ENCODE measurements at places on chromosomes 7 and 10.
A peak's percentile ranks its signal among the peaks of the same experiment; 100 is the strongest.

GRCh38 chr7:44386139-44386913, 60.9 kb upstream of the CAMK2B start:
- no peak for DNase-seq

DNA sequence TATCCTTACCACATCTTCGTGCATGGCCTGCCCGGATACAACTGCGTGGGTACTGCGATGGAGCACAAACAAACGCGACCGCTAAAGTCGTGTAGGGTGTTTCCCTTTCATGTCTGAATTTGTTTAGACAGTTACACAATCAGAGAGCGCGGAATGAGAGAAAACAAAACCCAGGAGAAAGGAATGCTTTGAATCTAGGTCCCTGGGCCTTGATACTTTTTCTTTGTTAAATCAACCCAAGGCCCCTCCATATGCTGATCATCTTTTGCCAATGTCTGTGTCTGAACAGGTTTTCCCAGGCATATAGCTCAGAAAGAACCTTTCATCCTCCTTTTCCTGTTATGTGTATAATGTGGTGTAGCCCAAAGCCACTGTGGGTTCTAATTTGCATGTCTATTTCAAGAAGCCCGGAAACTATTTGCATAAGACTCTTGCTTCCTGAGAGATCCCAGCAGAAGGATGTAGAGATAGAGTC, 145.8 kb downstream of the FRMD4A start:
- peak; percentile 29 for DNase-seq

DNA sequence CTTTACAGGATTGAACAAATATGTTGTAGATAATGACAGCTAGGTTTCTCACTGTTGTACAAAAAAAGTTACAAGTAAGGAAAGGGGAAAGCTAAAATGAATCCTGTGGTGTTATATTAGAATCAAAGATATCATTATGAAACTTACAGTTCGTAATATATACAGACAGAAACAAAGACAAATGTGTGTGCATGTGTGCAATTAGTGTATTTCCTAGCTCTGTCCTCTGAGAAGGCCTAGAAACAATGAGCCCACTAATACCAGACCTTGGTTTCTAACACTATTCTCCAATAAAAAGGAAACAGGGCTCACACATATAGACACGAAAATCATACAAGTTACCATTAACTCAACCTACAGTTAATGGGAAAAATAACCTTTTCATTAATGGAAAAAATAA, 8.0 kb downstream of the KDM7A start:
- no peak for DNase-seq

DNA sequence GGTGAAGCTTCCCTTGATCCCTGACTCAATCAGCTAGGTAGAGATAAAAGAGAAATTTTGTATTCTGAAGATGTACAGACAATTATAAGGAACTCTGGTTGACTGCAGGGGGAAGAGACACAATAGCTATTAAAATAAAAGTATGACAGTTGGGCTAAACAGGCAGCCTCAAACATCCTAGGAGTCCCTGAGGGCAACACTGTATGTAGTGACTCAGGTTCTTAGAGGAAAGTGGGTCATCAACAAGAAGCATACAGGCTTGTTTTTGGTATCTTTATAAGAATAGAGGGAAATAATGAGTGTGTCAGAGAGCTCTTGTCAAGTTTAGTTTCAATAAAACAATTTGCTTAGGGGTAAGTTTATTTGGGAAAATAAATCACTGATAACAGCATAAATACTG, 150.3 kb downstream of the AUTS2 start:
- DNase-seq: no peak

- peak; percentile 19 for DNase-seq
Measured at GRCh38 chr10:89153116-89153515, 54.0 kb downstream of the CH25H start.

DNA sequence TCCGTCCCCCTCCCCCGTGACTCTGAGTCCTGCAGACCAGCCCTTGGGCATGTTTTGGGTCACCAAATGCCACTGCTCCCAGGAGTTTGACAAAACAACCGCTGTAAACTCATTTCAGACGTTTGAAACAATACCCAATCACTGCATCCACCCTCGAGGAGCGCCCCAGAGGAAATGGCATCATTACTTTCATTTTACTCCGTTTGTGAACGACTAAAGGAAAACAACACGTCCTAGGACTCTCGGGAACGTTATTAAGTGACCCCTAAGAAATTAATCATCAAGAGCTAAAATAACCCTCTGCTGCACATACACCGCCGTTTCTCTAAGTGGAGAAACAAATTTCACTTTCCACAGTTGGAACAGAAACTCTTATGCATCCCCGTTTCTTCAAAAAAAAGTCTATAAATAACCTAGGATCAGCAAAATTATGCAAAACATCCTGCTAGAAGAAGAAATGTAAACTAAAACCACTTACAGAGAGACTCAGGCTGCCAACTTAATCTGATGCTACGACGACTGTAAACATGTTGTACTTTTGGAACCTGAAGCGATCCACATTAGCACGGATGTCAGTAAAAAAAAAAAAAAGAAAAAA, 109.9 kb upstream of the EFCAB10 start:
- DNase-seq: no peak

DNA sequence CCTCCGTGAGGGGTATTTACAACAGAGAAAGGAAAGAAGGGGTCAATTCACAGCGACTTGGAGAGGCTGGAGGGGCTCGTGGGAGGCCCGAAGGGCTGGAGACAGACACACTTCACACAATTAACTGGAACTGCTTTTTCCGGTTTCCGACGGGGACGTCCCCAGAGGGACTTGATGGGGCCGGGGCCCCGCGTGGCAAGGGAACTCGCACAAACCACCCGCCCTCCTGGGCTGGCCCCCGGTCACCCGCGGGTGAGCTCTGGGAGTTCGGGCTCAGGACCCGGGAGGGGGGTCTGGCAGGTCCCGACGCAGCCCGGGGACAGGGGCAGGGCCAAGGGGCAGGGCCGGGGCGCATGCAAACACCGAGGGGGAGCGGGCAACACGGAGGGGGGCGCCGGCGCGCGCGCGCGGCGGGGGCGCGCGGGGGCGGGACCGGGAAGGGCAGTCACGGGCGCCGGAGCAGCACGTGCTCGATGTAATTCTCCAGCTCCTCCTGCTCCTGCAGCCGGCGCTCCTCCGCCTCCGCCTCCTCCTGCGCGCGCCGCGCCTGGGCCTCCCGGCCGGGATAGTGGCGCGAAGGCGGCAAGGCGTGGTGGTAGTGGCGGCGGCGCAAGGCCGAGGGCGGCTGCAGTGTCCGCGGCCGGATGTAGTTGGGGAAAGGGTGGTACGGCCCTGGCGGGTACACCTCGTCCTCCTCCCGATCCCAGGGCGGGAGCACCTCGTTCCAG, 2.7 kb downstream of the VGF start:
- peak; percentile 34 for DNase-seq

- DNase-seq: no peak
Measured at GRCh38 chr10:120632047-120632446, 175.0 kb downstream of the PLPP4 start.

GRCh38 chr7:50834031-50834535, 51.4 kb upstream of the GRB10 start:
- no peak for DNase-seq

DNA sequence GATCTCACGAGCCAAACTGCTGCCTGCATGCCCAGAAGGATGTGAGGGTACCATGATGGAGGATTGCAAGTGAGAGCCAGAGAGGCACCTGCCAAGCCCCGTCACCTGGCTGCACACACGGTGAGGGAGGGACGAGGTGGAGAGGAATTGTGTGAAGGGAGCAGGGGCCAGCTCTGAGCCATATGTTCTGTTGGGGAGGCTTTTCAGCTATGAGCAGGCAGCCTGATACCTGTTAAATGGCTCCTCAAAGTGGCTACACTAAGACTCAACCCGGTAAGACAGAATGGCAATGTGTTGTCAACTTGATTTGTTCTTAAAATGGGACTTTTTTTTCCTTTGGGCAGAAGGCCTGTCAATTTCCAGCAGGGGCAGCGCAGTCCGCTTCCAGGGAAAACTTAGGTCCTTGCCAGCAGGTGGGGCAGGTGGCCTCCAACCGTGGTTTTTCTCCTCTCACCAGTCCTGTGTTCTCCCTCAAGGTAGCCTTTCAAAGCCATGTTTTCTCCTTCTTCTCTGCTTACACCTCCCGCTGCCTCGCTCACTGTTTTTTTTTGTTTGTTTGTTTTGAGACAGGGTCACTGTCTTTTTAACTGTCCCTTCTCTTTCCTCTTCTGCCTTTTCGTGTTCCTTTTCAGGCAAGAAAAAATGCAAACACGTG, 57.7 kb upstream of the ZNRF2 start:
- no peak for DNase-seq

- peak; percentile 8 for DNase-seq
Measured at GRCh38 chr10:50990568-50991455, 83.5 kb upstream of the PRKG1 start.

- peak; percentile 62 for DNase-seq
Measured at GRCh38 chr10:24958091-24958720, 5.8 kb upstream of the PRTFDC1 start.

GRCh38 chr10:71281646-71282322, 37.3 kb upstream of the SLC29A3 start:
- no peak for DNase-seq

DNA sequence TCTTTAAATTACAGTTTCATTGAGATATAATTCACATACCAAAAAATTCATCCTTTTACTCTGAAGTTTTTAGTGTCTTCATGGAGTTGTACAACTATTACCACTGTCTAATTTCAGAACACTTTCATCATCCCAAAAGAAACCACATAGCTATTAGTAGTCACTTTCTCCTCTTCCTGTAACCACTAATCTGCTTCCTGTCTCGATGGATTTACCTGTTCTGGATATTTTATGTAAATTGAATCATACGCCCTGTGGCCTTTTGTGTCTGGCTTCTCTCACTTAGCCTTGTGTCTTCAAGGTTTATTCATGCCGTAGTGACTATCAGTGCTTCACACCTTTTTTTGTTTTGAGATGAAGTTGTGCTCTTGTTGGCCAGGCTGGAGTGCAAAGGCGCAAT, 135.5 kb downstream of the DOCK1 start:
- no peak for DNase-seq

DNA sequence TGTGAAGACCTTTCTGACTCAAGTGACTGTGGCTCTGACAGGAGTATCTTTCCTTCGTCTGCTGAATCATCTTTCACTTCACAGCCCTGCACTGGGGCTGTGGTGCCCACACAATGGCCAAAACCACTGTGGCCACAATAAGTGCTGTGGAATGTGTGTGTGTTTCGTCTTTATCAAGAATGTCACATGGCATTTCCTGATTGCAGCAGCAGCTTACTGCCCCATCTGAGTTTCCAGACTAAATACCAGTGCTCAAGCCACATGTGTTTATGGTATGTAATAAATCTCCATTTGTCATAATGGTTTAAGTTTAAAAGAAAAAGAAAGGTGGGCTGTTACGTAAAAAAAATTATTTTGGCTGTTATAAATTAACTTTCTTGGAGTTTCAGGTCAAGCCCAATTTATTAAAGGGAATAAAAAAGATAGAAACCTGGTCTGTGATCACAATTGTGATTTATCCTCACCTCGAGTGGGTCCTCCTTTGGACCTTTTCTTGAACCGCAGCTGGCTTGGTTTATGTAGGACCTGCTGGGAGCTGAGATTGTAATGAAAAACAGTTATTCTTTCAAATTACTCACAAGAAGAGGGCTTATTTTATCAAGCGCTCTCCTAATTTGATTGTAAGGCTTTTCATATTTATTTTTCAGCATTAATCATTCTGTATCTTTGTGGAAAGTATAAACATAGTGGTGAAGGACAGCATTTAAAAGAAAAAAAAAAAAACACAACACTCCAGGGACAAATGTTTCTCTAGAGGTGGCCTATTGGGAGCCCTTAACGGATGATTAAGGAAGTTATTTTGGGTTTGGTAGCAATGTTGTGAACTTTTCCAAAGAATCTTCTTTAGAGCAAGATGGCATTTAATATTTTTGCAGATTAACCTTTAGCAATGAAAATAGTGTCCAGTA, 116.2 kb downstream of the LRMDA start:
- peak; percentile 66 for DNase-seq

- DNase-seq: no peak
Measured at GRCh38 chr7:51344406-51345138, 28.0 kb upstream of the COBL start.

DNA sequence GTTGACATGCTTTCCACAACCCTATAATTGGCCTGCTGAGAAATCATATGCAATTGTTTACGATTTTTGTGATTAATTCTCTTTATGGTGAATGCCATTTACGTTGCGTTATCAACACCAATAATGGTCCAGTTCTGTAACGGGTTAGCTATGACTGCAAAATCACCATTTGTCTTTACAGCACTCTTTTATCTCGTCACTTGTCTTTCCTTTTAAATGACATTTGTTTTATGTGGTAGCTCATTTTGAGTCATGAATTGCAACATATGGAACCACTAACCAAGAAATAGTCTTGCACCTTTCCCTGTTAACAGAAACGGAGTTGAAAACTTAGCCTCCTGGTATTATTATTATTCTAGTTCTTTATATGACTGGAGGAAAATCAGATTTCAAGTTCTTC, 3.1 kb upstream of the KIAA1217 start:
- no peak for DNase-seq

DNA sequence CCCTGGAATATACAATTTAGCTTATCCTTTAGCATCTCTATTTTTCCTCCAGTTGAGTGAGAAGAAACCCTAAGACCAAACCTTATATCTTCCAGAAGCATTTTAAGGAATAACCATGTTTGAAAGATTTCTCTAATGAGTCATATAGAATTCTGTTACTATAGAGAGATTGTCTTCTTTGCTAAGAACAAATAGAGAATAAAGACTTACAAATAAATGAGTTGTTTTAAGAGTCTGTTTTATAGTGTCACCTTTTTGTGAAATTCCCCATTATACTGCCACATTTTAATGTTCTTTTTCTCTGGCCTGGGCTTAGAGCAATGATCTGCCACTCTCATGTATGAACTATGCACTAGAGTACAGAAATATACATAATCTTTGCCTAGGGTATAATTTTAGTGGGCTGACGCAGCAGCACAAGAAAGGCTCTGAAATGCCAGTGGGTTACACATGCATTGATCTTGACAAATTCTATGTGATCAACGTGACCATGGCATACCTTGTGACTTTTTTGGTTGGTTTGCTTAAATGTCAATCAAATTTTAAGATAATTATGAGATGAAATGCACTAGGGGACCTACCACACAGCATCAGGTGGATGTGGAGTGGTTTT, 145.1 kb upstream of the MKLN1 start:
- DNase-seq: no peak

DNA sequence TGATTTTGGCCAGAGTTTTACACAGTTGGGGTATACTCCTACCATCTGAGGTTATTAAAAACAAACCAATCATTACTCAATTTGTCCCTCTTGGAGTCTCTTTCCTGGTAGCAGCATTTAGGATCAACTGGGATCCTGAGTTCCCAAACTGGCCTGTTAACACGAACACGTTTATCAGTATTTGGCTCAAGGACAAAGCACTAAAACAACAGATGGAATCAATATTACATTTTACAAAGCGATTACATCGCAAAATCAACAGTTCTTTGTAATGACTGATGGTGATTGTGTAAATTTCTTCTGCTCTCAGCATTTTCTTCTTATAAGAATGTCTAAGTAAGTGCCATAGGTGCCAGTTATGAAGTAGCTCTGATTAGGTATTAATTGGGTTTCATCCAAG, 582.9 kb upstream of the ANKRD30A start:
- DNase-seq: no peak

DNA sequence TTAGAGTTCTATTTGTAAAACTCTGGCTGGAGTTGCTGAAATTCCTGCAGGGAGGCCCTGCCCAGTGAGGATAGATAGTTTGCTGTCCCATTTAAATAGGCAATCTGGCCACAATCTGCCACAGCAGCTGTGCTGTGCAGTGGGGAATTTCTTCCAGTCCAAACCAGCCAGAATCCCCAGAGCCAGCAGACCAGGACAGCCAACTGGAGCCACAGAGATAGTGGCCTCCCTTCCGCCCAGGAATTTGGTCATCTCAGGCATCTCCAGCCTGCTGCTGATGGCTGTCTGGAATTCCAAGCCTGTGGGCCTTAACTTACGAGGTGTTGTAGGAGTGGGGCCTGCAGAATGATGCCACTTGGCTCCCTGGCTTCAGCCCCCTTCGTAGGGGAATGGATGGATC, 643.4 kb downstream of the DNAJB9 start:
- no peak for DNase-seq

Data from suppressor macrophage (primary cell).